ENCODE measurements at places on chromosomes 11 and 22.

- DNase-seq = no peak
Observed at GRCh38 chr22:45703758-45704157, 32.1 kb downstream of the ATXN10 start.

DNA sequence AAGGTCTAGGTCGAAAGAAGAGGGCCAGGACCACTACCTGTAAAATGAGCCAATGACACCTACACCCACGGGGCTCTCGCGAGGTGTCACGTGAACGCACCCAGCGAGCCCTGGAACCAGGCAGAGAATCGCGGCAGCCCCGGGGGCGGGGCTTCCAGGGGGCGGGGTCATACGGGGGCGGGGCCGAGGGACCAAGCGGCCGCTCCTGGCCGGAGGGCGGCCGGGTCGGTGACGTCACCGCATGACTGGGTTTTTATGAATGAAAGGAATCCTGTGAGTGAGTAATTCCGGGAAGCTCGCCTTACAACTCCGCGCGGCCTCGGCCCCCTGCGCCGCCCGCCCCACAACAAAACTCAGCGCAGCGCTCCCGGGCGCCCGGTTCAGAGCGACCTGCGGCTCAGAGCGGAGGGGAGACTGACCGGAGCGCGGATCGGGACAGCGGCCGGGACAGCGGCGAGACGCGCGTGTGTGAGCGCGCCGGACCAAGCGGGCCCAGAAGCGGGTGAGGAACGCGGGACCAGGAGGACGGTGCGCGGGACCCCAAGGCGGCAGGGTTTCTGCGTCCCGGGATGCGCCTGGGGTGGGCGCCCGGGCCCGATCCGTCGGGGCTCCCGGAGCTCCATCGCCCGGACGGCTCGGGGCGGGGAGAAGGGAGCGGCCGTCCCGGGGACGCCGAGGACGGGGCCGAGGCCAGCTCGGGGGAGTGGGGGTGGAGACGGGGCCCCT is at the start of gene MAFF:
TSS of gene MAFF (plus strand) at position 284 of the 726 bp plus-strand sequence. CDS start 11,860 bp downstream, outside the sequence.
- DNase-seq = peak; percentile 49

DNA sequence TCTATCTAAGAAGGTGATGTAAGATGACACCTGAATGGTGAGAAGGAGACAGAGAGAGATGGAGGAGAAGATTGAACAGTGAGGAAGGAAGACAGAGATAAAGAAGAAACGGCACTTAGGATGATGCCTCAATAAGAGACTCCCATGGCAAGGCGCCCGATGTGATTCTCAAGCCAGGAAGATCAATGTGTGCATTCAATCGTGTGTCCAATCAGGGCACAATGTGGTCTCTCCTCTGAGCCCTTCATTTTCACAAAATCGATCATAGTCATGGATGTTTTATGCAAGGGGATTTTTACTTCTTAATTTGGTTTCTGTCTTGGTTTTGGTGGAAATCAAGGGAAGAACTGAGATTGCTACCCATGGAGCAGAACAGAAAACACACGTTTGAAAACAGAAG is 19.9 kb upstream of the TMPRSS13 start:
- no peak for DNase-seq

DNA sequence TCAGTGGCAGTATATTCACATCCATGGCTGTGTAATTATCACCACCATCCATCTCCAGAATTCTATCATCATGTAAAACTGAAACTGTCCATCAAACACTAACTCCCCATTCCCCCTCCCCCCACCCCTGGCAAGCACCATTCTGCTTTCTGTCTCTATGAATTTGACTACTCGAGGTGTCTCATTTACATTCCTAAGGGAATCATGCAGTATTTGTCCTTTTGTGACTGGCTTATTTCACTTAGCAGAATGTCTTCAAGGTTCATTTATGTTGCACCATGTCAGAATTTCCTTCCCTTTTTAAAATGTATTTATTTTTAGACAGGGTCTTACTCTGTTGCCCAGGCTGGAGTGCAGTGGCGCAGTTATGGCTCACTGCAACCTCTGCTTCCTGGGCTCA is 20.3 kb downstream of the DERL3 start:
- DNase-seq = no peak

GRCh38 chr11:368414-369335 is 624 bp upstream of the B4GALNT4 start:
- DNase-seq = no peak

GRCh38 chr11:33452836-33453624 is 195.8 kb downstream of the HIPK3 start:
- DNase-seq = no peak

- no peak for DNase-seq
Observed at GRCh38 chr22:29732883-29733282, 13.1 kb downstream of the CABP7 start.

- no peak for DNase-seq
Observed at GRCh38 chr11:68684385-68685356, at the start of gene GAL. TSS of gene GAL (plus strand) at chr11:68684544. CDS start at chr11:68684924, 380 bp downstream.

DNA sequence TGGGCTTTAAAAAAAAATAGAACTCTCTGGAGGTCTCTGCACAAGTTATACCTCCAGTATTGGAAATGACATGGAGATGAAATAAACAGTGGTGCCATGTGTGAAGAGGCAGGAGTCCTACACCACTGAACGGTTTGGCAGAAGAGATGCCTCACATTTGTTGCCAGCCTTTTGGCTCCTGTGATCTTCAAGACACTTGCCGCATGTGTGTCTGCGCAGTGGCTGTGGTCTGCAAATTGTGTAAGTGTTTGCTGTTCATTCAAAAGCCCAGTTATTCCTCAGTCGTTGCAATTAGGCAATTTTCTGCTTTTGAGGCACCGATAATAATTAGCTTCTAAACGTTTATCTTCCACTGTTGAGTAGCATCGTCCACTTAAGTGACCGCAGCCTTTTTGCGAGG is 319.1 kb downstream of the BRD1 start:
- no peak for DNase-seq

GRCh38 chr22:46654927-46655595 is 34.9 kb downstream of the GRAMD4 start:
- DNase-seq = no peak

- no peak for DNase-seq
Observed at GRCh38 chr11:95256321-95256779, 25.3 kb upstream of the SESN3 start.

DNA sequence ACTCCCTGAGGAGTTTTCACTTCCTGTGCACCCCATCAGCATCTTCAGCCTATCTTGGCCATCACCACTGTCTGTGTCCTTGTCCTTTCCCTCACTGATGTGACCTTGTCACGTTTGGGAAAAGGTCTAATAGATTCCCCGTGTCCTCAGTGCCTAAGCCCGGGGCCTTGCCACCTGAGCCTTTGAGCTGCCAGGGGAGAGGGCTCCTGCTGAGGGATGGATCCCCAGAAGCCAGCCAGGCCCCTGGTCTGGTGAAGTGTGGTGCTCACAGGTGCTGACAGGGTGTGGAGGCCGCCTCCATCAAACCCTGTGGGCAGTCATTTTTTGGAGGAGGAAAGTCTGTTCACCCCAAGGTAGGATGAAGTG is 47.2 kb downstream of the GAB4 start:
- DNase-seq = no peak

- peak; percentile 92 for DNase-seq
Observed at GRCh38 chr11:65915101-65915820, 3.6 kb downstream of the C11orf68 start.

DNA sequence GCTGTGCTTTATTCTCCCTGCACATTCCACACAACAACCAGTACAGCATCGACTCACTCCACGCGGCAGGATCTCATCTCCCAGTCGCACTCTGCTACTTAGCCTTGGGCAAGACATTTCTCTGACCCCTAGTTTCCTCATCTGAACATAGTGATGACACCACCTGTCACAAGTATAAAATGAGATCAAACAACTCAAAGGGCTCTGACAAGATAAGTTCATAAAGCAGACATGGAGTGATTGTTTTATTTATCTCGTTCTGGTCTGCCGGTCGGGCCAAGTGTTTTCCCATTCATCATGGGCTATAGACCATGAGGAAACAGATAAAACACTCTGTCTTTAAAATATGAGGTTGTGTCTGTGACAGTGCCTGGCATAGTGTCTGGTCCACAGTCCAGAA is 35.0 kb downstream of the DSCAML1 start:
- no peak for DNase-seq

DNA sequence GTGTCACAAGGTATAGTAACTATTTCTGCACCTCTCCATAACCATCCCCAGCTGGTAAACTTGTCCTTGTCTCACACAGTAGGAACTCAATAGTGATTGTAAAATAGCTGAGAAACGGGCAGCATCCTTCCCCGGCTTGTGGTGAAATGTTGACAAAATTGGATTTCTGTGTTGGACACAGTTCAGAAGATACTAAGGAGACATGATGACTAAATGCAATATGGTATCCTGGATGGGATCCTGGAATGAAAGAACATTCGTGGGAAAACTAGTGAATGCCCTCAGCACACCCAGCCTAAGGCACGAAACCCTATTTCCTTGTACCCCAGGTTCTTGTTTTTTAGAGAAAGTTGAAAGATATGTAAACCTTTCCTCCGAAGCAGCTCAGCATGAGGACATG is 18.8 kb upstream of the OPCML start:
- no peak for DNase-seq

DNA sequence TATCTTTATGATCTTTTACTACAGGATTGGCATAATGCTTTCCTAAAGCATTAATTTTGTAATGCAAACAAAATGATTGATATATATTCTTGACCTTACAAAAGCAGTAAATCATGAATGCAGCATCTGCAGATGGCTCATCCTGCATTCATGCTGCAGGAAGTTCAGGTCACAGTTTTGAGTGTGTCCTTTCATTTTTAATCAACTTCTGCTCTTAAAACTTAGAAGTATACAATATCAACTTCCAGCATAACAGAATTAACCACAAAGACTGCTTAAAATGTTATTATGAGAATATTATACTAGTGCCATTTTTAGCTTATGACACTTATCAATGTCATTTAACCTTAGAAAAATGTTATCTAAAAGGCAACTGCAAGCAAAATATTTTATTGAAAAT is 54.0 kb downstream of the SLC36A4 start:
- DNase-seq = no peak

DNA sequence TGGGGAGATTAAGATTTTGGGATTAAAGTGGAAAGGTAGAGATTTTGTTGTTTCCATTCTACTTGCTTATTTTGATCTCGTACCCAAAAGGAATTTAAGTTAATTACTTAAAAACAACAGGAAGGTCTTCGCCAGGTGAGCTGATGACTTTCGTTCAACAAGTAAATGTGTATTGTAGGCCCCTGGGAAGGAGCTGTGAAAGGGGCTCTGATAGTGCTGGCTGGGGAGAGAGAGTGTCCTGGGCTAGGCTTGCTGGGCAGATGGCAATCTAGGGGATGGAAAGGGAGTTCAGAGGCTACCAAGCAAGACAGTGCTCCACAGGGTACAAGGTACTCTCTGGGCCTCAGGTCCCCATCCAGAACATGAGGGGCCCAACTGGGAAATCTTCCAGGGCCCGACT is 189.4 kb downstream of the CEP164 start:
- no peak for DNase-seq

GRCh38 chr11:125346179-125346530 is 149.9 kb downstream of the FEZ1 start:
- DNase-seq = no peak

DNA sequence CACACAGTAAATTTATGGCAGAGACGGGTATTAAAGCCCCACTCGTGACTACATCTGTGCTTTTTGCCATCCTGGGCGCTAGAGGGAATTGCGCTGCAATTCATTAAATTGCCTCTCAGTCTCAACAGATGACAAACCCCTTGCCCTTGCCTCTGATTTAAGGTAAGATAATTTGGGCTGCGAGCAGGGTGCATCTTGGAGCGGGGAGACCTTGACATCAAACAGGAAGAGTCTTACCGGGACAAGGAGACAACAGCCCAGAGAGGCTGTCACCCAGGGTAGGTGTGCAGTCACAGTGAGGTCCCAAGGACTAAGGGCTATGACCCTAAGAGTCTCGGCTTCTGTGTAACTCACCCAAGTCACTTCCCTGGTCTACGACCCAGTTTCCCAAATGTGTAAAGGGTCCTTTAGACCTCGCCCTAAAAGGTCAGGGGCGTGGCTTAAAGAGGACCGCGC is 449 bp upstream of the TOM1 start:
- no peak for DNase-seq

DNA sequence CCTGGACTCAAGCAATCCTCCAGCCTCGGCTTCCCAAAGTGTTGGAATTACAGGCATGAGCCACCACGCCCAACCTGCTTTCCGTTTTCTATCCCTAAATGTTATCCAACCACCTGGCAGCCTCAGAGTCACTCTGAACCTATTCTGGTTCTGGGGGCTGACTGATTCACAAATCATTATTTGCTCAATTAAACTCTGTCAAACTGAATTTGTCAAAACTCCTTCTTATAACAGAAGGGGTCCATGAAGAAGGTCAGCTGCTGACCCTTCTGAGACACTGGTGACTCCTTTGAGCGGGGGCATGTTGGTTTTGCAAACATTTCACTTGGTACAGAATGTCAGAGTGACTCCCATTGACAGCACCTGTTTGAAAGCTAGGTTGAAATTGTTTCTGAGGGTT is 1.8 kb upstream of the VPS37C start:
- no peak for DNase-seq

- no peak for DNase-seq
Observed at GRCh38 chr11:61113201-61113600, 10.9 kb downstream of the CD5 start.

GRCh38 chr11:35682230-35683173 is 19.9 kb downstream of the TRIM44 start:
- peak; percentile 13 for DNase-seq

GRCh38 chr11:82988936-82989627 is 82.6 kb downstream of the RAB30 start:
- DNase-seq = peak; percentile 74

- no peak for DNase-seq
Observed at GRCh38 chr11:9078113-9079086, 13.0 kb downstream of the SCUBE2 start.

- DNase-seq = no peak
Observed at GRCh38 chr11:118544010-118544646, 13.1 kb downstream of the TMEM25 start.

DNA sequence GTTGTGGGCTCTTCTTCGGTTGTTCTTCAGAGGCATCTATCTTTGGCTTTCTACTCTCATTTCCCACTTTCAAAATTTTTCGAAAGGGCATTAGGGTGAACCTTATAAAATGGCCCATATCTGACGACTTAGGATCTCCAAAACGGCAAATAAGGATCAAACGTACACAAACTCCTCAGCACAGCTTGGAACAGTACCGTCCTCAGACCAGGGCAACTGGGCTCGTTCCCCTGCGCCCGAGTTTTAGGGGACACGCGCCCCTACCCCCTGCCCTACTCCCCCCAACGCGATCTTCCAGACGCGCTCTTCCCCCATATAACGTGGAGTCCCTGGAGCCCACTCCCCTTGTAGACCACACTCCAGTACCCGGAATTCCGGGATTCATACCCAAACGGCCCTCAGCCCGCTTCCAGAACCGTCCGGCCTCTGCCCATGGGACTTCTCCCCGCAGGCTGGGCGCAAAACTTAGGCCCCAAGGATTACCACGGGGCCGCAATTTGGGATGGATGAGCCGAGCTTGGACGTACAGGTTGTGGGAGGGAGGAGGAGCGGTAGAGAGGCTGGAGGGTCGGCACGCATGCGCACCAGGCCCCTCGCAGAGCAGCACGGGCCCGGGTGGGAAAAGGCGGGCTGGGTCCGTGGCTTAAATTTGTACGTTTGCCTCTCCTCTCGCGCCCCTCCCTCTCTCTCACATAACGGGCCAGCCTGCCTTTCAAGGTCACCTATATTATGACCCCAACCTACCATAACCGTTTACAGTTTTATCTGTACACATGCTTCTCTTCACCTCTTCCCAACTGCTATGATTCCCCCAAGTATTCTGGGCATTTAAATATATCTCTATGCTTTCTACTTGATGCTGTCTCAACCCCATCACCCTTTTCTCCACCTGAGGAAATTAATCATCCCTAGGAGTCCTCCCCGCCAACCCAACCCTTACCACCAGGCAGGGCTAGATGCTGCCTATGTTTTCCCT is 3.4 kb downstream of the CCDC89 start:
- peak; percentile 47 for DNase-seq

- DNase-seq = no peak
Observed at GRCh38 chr22:25969901-25970300, 199.4 kb upstream of the SEZ6L start.

All from C1 segment of cervical spinal cord (tissue), 14 donors.